AG08395 (cell line): ENCODE measurements at places on chromosomes 7 and 10.

DNA sequence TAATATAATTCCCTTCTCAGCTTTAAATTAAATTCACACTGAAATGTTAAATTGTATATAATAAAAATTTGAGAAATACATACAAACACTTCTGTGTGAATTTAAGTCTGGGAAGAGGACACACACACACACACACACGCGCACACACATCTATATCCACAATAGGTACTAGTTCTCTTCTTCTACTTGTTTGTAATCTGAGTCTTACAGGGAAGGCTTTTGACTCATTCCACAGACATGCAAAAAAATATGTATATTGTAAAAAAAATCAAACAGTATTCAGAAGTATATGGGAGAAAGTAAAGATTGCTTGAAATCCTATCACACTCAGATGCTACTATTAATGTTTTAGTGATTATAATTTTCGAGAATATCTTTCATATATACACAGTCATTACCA, 276.2 kb downstream of the MDFIC start:
- DNase-seq: no peak

GRCh38 chr7:28236560-28236959, 56.0 kb upstream of the JAZF1 start:
- no peak for DNase-seq

DNA sequence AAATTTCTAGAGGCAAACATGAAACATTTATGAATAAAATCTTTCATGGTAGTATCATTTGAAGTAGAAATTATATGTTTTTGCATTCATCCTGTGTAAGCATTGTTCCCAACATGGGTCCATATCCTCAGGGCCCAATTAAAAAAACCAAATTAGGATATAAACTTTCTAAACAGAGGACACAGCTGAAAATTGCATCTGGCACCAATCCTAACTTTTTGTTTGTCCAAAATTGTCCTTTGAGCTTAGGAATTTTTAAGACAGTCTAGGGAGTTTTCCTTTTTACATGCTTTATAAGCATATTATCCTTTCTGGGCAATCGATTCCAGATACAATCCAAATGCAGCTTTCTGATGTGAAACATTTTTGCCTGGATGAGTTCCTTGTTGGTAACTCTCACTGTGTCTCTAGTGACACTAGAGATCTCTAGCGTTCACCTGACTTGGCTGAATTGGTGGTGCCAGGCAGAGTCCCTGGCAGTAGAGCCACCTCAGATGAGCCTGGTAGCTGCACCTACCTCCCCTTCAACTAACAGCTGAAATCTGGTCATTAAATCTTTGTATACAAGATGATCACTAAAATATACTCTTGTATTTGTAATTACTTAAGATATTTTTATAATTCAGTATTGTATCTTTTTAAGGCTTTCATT, 137.6 kb upstream of the SAMD8 start:
- no peak for DNase-seq

DNA sequence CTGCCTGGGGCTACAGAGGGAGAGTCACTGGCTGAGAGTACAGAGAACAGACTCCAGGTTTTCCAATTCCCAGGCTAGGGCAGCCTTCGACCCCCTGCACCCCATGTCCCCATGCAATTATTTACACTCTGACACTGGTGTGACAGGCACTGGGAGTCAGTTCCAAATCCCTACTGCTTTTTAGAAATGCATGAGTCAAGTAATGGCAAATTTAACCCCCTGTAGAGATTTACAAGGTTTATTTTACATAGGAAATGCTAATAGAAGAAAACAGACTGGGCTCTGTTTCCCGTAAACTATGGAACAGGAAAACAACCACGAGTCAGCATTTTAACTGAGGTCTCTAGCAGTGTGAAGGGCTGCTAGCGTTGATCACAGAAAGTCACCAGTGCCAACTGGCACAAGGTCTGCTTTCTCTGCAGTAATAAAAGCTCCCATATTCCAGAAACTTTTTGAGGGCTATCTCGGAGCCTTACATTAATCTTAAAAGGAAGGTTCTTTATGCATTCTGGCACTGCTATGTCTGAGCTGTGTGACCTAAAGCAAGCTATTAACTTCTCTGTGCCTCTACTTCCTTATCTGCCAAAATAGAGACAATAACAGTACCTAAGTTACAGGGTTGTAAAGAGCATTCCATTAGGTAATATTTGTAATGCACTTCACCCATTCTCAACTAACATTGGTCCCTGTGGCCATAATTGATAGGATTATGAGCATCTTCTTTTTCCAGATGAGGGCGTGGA, 28.2 kb downstream of the NOD1 start:
- DNase-seq: no peak

DNA sequence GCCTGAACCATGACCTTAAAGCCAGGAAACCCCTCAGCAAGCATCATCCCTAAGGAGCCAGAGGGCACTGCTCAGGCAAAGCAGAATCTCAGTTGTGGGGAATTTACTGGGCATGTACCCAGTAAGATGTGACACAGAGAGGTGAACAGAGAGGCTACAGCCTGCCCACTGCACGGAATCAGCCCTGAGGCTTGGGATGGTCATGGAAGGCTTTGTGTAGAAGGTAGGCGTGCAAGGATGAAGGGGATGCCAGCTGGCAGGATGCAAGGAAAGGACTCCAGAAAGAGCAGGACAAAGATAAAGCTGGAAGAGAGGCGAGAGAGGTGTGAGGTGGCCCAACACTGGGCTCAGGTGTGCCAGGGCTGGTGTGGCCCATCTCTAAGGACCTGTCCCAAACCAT, 2.4 kb upstream of the AIFM2 start:
- no peak for DNase-seq

DNA sequence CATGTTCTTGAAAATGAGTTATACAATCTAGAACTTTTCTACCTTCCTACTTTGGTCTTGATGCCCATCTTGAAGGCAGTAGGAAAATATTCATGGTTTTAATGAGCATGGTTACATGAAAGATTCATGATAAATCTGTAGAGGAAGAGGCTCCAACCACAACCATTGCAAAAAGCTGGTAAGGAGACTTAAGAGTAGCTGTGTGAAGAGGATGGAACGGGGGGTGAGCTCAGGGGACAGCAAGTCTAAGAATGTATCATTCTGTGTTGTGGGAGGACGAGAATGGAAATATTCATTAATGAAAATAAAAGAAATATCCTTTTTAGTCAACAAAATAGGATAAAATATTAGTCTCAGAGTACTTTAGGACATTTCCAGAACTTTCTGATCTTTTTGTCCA, 81.1 kb downstream of the BMPER start:
- no peak for DNase-seq

DNA sequence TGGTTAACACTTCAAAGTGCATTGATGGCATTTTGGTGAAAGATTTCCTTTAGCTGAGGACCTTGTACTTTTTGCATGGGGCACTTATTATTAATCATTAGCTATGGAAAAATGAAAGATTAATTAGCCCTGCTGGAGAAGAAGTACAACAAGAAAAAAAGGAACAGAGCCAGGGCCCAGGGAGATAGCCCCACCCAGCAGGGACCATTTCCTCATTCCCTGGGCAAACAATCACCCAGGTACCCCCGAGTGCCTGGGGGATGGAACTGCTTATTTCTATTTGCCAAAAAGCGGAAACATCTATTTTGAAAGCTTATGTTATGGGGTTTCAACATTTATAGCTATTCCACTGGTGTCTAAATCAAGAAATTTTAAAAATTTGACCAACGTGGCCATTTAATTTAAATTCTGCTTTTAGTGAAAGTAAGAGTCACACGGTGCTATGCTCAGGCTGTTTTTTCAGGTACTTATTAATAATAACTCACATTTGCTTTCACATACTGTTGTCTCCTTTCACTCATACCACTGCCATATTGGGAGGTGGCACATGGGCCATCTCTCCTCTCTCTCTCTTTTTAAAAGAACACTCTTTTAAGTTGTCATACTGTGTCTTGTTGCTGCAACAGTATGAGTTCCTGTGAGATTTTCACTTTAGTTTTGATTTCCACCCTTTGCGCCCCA, 143.6 kb upstream of the KIF5B start:
- no peak for DNase-seq

DNA sequence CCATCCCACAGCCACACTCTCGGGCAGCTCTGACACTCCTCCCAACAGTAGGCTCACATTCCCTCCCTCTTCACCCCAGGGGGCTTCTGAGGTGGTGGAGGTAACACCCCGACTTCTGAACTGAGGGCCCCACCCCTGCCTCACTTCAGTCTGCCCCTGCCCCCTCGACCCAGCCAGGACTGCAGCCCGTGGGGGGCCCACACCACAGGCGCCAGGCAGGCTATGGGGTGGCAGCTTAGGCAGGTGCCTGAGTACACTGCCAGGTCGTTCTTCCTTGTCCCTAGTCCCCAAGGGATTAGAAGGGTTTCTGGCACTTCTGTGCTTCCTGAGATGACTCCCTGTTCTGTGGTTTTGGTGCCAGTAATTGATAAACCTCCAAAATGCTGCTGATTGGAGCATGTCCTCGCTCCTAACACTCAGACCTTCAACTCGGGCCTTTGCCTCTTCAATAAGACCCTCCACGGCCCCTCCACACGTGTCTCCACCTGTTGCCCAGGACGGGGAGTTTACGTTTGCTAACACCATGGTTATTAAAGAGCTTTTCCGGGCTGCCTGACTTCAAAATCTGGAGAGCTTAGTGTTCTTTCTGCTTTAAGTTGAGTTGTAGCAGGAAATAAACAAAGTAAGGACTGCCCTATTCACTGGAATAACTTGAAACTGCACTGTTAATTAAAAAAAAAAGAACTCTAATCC, 23.8 kb upstream of the LARP4B start:
- DNase-seq: no peak

DNA sequence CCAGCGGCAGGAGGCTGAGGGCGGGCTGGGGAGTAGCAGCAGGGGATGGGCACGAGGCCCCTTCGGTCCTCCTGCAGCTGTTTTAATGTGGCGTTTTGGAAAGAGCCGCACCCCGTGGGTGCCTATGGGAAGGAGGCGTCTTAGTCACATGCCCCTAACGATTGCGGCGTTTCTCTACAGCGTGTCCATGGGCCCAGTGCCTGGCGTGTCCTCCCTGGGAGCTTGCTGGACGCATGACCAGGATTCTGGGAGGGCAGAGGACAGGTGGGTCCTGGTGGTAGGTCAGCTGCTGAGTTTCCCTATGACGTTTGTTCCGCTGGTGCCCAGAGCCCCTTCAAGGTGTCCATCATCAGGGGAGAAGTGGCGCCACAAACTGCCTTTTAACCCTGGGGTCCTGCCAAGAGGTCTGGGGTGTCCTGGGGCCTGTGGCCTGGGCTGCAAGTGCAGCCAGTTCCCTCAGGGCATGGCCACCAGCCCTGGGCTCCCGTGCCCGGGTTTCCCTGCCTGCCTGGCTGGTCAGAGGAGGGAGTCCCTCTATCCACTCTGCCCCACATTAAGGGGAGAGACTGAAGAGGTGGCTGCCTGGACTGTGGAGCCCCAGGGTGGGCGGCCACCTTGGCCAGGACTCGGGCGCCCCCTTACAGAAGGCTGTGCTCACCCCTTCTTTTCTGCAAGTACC, 48.7 kb downstream of the PWWP2B start:
- DNase-seq: no peak

DNA sequence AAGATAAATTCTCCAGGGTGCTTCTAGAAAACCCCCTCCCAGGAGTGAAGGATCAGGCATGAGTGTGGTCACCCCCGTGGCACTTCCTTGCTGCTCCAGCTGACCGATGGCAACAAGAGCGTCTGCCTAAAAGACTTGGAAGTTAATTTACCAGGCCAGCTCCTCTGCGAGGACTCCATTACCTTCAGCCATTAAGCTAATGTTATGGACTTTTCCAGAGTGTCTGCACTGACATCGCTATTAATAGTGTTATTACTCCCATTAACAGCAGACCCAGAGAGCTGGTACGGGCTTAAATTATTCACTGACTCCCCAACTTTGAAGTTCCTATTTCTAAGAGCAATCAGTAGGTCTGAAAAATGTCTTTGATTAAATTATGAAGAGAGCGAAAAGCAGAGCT, 345.8 kb downstream of the PLXNA4 start:
- no peak for DNase-seq

GRCh38 chr10:32103721-32104120, 47.5 kb upstream of the KIF5B start:
- DNase-seq: no peak

DNA sequence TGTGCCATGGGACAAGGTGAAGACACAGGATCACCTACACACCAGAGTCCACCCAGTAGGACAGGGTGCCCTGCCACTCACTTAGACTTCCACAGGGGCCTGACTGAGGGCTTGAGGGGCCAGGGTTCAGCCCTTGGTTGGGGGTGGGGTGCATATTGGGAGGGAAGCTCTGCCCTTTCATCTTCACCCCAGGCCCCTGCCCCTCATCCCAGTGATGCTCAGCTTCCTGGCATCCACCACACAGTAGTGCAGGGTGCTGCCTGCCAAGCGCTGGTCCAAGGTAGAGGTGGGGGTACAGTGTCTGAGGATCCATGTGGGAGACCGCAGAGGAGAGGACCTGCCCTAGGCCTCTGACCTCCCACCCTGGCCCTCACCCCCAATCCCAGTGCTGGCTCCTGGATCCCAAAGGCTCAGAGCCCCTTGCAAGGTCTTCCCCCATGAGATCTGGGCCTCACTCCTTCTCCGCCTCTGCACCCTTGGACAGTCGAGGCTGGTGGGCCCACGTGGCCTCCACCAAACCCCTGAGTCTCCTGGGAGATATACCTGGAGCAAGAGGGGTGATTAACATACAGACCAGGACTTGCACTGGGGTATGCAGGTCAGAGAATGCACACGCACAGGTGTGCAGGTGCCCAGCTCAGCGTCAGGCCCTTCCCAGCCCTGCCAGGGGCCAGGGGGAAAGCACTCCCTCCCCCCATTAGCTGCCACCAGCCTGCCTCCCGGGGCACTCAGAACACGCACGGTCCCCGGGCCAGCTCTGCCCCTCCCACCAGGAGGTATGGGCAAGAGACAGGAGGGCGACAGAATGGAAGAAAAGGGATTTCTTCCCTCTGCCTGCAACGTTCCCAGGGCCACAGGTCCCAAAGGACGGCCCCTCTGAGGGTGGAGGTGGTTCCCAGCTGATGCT, 8.6 kb upstream of the IRF5 start:
- DNase-seq: no peak

DNA sequence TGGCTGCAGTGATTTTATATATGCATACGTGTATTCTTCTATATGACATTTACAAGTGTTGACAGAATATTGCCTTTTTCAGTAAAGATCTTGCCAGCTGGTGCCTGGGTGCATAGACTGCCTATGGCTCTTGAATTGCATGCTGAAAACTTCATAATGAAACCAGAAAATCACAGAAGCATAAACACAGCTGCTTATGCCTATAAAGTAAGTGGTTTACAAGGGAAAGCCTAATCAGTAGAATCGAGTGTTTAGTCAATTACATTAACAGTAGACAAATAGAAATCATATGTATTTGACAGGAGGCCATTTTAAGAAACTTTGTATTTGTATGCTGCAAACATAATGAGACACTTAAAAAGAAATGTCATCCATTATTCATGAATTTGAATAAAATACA, 82.5 kb downstream of the TMEM168 start:
- DNase-seq: no peak
